ENCODE measurements at places on chromosomes 2 and 18. TPM values are rescaled to one million over a fixed set of nuclear protein-coding genes. Genes with fewer than 3 reads are reported as not detected.
A peak's percentile ranks its signal among the peaks of the same experiment; 100 is the strongest.

NEU2 gene
- not detected for total RNA-seq

FAP gene
- total RNA-seq = 1.1 TPM

GRCh38 chr18:59501920-59502273 lies 142.8 kb upstream of the LMAN1 start:
- no peak for DNase-seq

REG1B gene
- 0.41 TPM for total RNA-seq

GRCh38 chr2:25912851-25913695 lies 34.8 kb upstream of the ASXL2 start:
- no peak for DNase-seq

ASXL3 gene
- total RNA-seq = 8.1 TPM

PROM2 gene
- 0.97 TPM for total RNA-seq

STRN gene
- total RNA-seq = 102 TPM

IL36RN gene
- total RNA-seq = not detected

DNA sequence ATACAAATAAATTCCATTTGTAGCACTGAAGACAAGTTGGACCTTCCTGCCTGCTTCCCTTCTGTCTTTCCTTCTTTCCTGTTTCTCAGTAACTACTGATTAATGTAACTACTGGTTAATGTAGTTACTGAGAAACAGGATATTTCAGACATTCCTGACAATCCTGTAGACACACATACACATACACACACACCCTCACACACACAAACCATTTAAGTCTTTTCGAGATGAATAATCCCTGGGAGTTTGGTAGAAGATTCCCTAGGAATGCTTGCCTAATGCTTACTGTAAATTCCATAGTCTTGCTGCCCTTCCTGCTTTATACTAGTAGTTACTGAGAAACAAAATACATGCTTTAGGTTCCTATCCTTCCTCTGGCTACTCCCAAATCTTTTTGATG lies 83.9 kb downstream of the PIK3C3 start:
- DNase-seq = no peak

- no peak for DNase-seq
Observed at GRCh38 chr2:33583194-33583938, 15.7 kb downstream of the FAM98A start.

DNA sequence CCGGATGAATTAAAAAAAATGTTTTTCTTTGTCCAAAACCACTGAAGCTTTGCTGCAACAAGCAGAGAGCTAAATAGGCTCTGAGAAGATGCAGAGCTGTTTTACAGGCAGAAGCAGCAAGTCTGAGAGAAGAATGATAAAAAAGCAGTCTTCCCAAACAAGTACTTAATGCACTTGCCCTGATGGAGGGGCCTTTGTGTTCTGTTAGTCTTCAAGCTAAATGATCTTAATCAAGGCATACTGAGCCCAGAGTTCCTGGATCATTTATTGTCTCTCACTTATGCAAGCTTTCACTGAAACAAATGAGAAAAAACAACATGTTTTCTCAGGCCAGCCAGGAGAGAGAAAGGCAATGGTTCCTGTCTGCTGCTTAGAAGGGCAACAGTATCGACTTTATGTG lies 152.5 kb downstream of the CLIP4 start:
- no peak for DNase-seq

GRCh38 chr2:8406271-8406670 lies 275.6 kb upstream of the ID2 start:
- no peak for DNase-seq

LAMA1 gene
- total RNA-seq = 0.10 TPM

- no peak for DNase-seq
Observed at GRCh38 chr18:62976227-62976626, 260.9 kb downstream of the PHLPP1 start.

- DNase-seq = no peak
Observed at GRCh38 chr2:25615386-25615785, 58.0 kb downstream of the DTNB start.

DNA sequence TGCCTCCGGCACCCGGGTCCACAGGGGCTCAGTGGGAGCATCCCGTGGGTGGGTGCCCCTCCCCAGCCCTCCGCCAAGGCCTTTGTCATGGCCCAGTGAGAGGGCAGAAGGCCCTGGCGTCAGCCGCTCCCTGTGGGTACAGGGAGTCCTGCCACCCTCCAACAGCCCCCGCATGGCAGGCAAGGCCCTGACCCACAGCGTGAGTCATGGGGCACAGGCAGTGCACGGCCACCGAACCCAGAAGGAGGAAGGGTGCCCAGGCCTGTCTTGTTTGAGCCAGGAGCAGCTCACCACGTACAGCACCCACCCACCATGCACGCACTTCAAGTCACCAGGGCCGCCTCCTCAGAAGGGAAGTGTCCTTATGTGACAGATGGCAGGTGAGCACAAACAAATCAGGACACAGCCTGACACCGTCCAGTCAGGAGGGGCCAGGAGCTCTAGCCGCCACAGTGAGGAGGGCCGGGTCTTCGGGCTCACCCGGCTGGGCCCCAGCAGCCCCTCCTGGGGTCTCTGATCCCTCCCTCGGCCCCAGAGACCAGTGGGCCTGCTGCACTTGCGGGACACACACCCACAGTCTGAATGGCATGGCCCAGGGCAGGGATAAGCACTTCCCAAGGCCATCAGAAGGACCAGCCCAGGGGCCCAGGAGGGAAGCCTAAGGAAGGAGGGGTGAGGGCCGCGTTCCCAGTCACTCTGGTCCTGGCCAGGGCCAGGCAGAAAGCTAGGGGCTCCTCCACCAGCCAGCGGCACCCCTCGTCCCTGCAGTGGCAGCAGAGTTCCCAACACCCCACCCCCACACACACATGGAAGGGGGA lies 25.8 kb downstream of the BIN1 start:
- no peak for DNase-seq

GRCh38 chr2:68742626-68743415 lies 8.2 kb downstream of the ARHGAP25 start:
- DNase-seq = no peak

DNA sequence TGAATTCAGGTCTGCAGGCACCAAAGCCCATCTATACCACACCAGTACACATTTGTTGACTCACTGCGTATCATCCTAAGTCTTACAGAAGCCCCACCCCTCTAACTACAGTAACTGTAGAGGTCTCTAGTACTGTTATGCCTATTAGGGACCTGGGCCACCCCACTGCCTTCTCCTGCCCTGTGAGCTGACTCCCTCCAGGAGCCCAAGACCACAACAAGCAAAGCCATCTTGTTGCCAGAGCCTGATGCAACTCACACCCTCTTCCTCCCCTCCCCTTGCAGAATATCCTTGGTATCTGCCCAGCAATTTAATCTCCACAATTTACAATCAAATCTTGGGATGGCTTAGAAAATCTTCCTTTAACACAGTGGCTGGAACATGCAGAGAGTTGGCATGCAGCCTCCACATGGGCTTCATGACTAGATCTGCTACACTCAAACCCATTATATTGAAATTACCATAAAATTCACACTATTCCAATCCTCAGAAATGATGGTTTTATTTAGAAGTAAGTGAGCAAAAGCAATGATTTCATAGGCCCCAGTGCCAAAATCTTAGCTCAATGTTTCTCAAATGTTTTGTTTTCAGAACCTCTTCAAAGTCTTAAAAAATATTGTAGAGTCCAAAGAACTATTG lies 17.7 kb upstream of the CYP1B1 start:
- DNase-seq = no peak

DNA sequence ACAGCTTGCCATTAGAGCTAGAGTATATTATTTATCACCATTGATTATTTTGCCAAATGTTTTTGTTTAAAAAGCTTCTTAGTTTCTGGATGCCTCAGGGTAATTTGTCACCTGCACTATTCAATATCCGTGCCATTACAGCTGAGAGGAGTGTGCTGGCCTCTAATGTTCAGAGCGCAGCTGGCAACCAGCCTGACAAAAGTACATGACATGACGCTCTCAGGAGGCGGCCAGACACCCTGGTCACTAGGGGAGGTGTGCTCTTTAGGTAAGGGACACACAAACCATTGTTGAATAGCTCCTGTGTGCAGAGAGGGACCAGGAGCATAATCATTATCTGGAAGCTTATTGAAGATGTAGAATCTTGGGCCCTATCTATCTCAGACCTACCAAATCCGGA lies 20.3 kb downstream of the LIMS1 start:
- DNase-seq = peak; percentile 53

DNA sequence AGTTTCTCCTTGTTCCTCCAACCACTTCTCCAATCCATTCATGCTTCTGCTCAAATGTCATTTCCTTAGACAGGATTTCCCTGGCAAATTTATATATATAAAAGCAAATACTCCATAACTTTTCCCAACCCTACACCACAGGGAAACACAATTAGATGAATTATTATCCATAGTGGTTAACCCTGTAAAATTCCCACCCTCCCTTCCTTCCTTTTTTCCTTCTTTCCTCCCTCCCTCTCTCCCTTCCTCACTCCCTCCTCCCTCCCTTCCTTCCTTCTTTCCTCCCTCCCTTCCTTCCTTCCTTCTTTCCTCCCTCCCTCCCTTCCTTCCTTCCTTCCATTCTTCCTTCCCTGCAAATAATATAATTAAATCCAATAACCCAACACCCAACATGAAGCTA lies 617.7 kb downstream of the IRS1 start:
- no peak for DNase-seq

- no peak for DNase-seq
Observed at GRCh38 chr2:10239561-10239967, 63.1 kb upstream of the HPCAL1 start.

DNAH6 gene
- 0.26 TPM for total RNA-seq

DNA sequence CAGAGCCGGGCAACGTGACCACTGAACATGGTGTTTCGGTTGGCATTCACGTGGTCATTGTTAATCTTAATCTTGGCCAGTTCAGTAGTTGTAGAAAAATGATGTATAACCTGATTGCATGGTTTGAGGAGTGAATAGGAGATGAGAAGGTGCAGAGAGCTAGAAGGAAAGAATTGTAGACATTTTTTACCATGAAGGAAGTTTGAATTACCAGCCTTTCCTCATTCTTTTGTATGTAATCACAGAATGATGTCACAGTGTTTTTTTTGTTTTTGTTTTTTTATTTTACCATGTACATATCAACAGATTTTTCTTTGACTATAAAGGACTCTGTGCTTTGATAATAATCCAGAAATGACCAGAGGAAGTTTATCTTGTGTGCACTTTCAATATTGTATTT lies 126.3 kb downstream of the LTBP1 start:
- DNase-seq = no peak

TRPM8 gene
- total RNA-seq = not detected

GRCh38 chr18:37450434-37451132 lies 115.0 kb downstream of the CELF4 start:
- peak; percentile 11 for DNase-seq

POTEC gene
- total RNA-seq = not detected

GRCh38 chr2:162243715-162244114 lies 470 bp upstream of the FAP start:
- DNase-seq = no peak

DNA sequence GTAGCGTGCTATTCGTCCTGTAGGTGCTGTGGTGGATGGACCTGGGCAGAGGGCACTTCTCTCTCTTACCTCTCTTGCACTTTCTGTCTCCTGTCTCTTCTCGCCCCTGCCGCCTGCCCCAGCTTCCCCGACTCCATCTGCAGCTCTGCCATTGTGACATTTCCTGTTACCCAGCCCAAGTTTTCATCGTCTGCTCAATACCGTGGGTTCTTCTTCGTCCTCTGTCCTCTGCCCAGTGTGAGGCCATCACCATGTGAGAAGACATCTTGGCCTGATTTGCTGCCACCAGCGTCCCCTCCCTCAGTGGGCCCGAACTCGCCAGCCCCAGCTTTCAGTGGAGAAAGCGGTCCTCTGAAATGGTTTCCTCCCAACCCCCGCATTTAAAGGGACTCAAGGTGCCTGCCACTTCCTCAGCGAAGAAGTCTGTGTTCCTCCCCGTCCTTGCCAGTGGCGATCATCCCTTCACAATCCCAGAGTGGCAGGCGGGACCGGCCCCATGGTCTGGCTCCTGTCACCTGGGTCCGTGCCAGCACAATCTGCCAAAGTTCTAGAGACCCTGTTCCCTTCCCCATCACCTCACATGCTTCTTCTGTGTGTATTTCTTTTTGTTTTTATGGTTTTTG lies 18.0 kb downstream of the TGOLN2 start:
- no peak for DNase-seq

IRS1 gene
- 12.7 TPM for total RNA-seq

DNA sequence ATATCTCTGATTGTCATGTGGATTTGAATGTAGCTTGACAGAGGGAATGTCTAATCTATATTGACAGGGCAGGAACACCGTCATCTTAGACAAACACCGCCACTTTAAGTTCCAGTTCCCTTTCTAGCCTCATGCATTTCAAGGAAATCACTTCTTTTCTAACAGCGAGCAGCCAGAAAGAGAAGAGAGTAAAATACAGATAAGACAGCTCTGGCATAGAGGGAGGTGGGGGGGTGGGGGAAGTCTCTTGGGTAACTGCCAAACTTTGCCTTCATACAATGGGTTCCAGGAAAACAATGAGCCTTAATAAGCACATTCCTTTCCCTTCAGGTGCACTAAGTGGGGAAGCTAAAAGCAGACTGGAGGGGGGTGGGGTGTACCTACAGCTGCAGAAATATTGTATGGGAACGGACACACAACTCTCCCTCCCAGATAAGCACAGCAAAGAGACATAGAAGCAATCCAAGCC lies 37.2 kb downstream of the CASP10 start:
- DNase-seq = peak; percentile 65

GRCh38 chr2:234968631-234969305 lies 17.0 kb downstream of the SH3BP4 start:
- no peak for DNase-seq

C2orf72 gene
- total RNA-seq = 0.09 TPM

DNA sequence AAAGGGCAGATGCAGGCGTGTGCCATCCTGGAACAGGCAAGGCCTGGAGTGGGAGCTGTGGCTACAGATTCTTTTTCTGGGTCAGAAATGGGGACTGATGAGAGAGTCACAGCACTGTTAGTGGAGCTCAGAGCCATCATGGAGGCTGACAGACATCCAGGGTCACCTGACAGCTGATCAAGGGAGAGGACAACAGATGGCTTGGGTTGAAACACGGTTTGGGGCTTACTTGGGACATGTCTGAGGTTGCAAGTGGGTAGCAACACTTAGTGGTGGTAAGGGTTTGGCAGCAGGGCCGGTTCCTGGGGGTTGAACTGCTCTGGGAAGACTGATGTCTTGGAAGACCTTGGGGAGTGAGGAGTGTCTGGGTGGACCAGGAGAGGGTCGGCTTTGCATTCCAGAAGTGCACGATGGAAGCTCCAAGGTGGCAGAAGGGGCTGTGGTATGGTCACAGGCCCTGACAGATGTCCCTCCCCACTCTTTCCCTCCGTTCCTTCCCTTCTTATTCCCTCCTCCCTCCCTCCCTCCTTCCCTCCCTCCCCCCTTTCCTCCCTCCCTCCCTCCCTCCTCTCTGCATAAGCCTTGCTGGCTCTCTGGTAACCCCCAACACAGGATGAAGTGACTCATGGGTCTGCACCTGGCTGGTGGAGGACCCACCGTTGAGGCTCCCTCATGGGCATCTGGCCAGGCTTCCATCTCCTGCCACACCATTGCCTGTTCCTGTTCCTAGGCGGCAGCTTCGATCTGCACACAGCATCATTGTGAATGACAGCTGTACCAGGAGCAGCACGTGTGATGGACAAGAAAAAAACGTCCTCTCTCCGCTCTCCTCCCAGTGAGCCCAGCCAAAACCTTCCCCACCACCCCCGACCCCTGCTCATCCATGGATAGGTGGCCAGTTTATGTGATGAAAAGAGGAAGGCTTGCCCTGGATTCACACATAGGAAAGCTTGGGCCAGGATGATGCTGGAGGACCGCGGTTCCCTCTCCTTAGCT lies 63.8 kb upstream of the RPL31 start:
- DNase-seq = no peak

GRCh38 chr2:129713337-129713736 lies 266.1 kb upstream of the RAB6C start:
- no peak for DNase-seq

TMSB10 gene
- 296 TPM for total RNA-seq

BUB1 gene
- total RNA-seq = 0.38 TPM
